ENCODE measurements at places on chromosomes 2 and 18. TPM values are rescaled to one million over a fixed set of nuclear protein-coding genes. Genes with fewer than 3 reads are reported as not detected.

DNA sequence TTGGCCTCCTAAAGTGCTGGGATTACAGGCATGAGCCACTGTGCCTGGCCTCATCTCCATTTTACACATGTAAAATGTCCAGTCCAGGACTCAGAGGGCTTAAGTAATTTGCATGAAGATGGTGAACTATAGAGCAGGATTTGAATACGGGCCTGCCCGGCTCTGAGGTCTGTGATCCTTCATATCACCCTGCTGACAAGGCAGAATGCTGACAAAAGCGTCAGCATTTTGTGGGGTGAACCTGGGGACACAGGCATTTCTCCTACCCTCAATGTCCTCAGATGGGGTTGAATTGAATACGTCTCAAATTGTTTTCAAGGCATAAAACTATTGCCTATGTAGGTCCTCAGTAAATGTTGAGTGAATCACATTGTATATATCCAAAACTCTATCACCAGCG is 57.2 kb upstream of the GATA6 start:
- DNase-seq: no peak

DNA sequence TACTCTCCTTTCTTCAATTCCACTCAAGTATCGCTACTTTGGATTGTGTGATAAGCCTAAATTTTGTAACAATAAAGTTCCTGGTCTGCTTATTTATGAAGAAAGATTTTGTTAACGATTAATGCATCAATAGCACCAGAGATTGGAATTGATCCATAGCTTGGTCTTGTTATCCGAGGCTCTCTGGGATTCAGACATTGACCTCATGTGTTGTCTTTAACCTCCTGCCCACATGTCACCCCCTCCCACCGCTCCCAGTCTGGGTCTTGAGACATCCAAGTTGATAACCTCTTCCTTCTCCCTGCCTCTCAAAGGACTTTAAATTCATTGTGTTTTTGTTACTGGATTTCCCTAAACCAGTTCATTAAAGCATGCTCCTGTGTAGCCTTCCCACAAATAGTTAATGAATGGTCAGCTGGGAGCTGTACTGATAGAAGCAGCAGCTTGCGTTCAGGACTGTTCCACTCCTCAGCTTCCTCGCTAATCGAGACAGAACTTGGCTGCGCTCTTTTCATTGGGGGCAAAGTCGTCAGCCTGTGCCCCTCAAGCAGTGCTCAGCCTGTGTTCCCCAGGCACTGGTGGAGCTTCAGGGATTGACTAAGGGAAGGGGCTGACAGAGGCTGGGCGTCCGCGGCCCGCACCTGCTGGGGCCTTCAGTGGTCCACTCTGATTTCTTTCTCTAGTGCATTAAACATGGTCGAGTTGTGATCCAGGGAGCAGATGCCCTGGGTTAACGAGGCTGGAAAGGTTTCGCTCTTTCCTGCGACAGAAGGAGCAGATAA is 18.9 kb downstream of the ASB1 start:
- DNase-seq: no peak

DNA sequence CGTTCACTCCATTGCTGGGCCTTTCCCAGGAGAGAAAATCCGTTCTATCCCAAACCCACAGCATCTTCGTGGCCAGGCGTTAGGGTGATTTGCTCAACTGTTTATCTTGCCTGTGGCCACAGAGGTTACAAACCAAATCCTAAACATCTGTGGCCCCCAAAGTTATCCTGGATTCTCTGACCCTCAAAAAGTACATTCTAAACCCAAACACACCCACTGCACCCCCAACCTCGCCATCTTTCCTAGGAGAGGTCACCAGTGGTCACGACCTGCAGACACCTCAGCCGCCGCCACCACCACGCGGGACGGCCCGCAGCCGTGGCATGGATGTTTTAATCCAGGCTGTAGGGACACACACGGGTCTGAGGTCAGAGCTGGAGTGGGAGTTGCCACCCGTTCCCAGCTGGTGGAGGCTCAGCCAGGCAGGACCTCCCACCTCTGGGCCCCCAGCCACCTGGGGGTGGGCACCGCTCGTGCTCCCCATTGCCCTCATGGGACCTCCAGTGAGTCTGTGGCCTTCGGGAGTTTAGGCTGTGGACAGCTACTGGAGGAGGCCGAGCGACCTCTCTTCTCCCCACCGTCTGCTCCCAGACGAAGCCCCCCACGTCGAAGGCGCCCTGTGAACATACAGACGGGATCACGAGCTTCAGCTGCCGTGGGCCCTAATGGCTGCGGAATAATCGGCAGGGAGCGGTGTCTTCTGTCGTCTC is 72.0 kb downstream of the KCNG2 start:
- no peak for DNase-seq

DNA sequence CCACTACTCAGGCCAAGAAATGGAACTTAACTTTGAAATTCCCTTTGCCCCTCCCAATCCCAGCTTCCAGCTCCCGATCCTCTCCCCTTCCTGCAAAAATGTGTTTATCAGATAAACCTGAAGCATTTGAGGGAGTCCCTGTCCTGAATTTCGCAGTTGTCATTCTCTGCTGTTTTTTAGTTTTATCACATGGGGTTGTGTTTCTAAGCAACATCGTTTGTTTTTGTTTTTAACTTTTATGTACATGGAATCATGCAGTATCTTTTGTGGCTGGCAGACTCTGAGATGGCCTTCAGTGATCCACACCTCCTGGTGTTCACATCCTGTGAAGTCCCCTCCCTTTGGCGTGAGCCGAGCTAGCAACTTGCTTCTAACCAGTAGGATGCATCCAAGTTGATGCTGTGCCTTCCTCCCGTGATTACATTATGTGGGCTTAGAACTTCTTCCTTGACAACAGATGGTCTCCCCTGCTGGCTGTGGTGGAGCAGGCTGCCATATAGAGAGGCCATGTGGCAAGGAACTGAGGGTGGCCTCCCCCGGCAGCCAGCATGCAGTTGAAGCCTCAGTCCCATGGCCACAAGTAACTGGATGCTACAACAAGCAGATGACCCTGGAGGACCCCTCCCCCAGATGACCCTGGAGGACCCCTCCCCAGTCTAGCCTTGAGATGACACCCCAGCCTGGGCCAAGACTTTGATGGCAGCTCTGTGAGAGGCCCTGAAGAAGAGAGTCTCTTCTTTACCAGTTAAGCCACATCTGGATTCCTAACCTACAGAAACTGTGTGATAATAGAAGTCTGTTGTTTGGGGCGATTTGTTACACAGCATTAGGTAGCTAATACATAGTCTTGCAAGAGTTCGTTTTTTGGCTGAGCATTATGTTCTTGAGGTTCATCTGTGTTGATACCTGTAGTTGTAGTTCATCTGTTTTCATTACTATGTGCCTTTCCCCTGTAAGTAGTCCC is 27.7 kb downstream of the SH3BP4 start:
- DNase-seq: no peak

DNA sequence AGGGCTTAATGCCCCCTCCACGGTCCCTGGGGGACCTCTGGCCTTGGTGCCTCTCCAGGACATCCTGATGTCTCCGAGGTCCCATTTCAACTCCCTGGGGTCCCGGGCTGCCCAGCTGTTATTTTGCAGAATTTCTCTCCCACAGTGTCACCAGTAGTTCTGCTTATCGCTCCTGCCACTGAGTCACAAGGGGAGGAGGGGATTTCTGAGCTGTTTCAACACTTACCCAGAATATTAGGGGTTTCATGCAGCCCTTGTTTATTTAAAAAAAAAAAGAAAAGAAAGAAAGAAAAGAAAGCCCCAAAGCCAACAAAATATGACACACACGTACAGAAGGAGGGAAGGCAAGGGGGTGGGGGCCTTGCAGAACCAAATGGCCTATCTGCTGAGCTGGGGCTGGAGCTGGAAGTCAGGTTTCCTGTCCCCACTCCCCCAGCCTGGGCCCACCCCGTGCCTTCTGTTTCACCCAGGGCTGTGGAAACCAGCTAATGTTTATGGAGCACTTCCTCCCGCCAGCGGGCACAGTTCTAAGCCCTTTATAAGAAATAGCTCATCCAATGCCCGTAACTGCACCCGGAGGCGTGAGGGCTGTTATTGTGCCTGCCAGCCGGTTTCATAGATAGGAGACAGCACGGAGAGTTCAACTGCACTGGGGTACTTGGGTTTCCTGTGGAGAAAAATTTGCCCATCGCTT is 8.4 kb upstream of the ARID5A start:
- no peak for DNase-seq

DNA sequence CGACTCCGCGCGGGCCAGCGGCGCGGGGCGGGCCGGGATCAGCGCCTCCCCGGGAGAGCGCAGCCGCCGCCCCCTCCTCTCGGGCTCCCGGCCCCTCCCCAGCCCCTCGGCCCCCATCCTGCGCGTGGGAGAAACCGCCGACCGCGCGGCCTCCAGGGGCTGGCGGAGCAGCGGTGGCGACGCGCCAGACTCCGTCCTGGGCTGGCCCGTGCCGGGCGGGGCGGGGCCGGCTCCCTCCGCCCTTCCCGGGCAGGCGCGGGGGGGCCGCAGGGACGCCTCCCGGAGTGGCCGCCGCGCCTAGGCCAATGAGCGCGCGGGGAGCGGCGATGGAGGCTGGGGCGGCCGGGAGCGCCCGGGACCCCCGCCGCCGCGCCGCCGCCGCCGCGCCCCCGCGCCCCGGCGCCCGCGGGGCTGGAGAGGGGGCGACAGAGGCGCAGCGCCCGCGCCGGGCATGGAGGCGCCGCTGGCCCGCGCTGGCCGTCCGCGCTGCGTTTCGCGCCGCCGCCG is 49.1 kb downstream of the KCNIP3 start:
- DNase-seq: no peak

DNA sequence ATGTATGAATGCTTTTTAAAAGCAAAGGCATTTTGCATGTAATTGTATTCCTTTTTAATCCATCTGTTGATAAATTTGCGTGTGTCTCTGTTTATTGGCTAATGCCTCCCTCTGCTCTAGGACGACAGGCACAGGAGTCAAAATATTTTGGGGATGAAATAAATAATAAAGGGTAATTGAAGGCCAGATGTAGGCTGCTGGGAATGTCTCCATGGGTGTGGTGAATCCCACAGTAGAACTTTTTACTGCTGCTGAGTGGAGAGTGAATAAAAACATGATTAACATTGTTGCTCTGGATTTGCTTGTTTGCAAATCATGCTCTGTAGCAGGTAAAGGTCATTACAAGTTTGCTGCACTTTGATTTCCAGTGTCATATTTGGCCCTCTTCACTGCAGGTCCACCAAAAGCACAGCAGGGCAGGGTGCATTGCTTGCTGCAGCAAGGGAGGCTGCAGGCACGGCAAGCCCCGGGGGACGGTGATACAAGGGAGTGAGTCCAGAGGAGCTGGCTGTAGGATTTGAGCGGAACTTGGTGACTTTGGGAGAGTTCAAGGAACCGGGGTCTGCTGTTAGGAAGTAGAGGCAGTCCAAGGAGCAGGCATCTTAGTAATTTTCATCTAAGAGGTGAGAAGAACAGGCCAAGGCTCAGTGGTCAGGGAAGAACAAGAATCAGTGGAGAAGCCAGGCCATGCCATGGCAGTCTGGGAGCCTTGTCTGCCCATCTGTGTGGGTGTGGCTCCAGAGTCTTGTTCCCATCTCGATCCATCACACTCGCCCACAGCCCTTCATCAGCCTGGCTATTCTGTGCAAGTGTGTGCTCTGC is 201.5 kb upstream of the RAB6C start:
- DNase-seq: no peak

DNA sequence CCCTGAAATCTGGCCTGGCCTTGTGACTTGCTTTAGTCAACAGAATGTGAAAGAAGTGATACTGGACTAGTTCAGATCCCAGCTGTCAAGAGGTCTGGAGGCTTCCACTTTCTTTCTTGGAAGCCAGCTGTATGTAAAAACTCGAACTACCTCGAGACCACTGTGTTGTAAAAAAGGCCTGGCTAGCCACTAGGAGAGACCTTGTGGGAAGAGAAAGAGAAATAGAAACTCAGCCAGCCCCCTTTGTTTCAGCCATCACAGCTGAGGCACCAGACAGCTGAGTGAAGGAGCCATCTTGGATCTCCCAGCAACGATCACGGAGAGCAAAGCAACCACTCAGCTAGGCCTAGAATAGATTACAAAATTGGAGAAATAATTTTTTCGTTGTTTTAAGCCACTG is 324.9 kb upstream of the TCF4 start:
- no peak for DNase-seq

DNA sequence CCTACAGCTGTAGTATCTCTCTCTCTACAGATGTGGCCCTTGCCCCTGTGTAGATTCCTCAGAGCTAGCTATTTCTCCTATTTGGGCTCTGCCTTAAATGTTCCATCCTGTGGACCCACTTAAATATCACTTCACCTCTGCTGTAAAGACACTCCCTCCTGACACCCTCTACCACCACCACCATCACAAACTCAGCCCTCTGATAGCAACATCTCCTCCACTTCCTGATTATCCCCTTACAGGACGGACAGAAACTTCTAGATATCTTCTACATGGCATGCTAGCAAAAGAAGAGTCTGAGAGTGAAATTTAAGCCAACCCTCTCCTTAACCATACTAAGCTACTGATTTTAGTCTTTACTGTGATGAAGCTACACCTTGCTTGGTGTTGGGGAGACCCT is 3.2 kb upstream of the MAPRE2 start:
- DNase-seq: no peak

- no peak for DNase-seq
These were observed 31.0 kb downstream of the INSIG2 start for GRCh38 chr2:118119158-118119727.

DNA sequence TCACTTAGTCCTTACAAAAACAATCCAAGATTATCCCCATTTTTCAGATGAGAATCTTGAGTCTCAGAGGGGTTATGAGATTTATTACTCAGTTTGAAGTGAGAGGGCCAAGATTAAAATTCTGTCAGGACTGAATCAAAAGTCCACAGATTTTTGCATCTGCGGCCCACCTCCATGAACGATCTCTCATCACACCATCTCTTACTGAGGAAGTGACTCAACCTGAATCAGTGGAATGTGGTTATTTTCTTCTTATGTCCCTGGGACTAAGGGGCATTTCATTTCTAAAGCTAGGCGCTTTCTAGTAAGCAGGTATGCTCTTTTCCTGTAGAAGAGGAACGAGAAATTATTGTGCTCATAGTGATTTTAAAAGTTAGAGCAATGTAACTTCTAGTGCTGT is 360.3 kb upstream of the SPHKAP start:
- DNase-seq: no peak

GRCh38 chr2:120235681-120236080 is 12.5 kb upstream of the TMEM185B start:
- DNase-seq: no peak

- peak; percentile 50 for DNase-seq
These were observed 348.6 kb downstream of the ANAPC1 start for GRCh38 chr2:111535404-111535803.

Gene GCG
- not detected for total RNA-seq

Gene IL1A
- total RNA-seq: 1.0 TPM

Gene CROCC2
- not detected for total RNA-seq

Gene CYP27A1
- not detected for total RNA-seq

Gene KIAA2012
- total RNA-seq: not detected

Gene ZBTB7C
- total RNA-seq: 0.84 TPM

Gene FAM237A
- total RNA-seq: not detected

Gene SLC40A1
- 7.9 TPM for total RNA-seq

Gene PJVK
- total RNA-seq: 0.64 TPM
